ENCODE measurements at places on chromosomes 16 and 17.

- no peak for DNase-seq
These were observed 5.5 kb upstream of the TMEM92 start for GRCh38 chr17:50268743-50269275.

- no peak for DNase-seq
These were observed 157.2 kb downstream of the ENGASE start for GRCh38 chr17:79231766-79232287.

GRCh38 chr17:17849845-17850373 is 13.1 kb upstream of the SREBF1 start:
- DNase-seq = no peak

DNA sequence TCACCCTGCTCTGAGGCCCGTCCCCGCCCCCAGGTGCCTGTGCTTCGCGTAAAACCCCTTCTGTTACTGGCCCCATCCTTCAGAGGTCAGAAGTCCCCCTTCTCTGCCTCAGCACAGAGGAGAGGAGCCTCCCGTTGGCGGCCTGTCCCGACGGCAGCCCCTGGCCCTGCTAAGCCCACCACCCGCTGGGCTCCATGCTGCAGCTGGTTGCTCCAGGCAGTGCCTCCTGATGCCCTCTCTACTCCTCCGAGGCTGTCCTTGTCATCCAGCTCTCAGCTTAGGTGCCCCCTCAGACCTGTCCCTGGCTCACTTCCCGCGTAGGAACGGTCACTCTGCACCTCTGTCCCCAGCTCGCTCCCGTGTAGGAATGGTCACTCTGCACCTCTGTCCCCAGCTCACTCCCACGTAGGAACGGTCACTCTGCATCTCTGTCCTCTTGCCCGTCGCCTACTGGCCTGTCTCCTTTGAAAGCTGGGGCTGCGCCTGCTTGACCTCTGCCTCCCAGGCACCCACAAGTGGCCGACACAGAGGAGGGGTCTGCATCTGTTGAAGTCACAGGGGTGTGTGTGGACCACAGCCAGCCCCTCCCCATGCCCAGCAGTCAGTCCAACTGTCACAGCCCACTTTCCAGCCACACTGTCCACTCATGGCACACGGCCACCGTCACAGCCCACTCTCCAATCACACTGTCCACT is 31.7 kb upstream of the ZC3H18 start:
- DNase-seq = no peak

- DNase-seq = no peak
These were observed 151.0 kb downstream of the SEC14L1 start for GRCh38 chr17:77291591-77292386.

DNA sequence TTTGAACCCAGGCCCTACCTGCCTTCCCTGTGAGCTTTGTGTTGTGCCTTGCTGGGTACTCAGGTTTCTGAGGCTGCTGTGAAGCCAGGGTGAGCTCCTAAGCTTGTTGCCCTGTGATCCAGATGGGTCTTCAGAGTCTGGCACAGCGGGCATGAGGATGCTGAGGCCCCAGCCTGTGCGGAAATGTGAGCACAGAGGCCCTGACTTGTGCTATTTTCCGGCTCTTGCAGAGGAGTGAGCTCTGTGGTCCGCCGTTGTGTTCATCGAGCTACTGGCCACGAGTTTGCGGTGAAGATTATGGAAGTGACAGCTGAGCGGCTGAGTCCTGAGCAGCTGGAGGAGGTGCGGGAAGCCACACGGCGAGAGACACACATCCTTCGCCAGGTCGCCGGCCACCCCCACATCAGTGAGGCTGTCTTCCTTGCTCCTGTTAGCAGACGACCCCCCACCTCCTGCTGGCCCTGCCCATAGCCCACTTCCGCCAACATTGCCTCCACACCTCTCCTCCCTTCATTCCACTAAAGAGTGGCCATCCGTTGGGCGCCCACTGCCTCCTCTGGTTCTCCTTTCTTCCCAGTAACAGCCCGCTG is 2.7 kb downstream of the PHKG2 start:
- no peak for DNase-seq
